Suppressor macrophage (primary cell): ENCODE measurements at places on chromosomes 4 and X.
A peak's percentile ranks its signal among the peaks of the same experiment; 100 is the strongest.

DNA sequence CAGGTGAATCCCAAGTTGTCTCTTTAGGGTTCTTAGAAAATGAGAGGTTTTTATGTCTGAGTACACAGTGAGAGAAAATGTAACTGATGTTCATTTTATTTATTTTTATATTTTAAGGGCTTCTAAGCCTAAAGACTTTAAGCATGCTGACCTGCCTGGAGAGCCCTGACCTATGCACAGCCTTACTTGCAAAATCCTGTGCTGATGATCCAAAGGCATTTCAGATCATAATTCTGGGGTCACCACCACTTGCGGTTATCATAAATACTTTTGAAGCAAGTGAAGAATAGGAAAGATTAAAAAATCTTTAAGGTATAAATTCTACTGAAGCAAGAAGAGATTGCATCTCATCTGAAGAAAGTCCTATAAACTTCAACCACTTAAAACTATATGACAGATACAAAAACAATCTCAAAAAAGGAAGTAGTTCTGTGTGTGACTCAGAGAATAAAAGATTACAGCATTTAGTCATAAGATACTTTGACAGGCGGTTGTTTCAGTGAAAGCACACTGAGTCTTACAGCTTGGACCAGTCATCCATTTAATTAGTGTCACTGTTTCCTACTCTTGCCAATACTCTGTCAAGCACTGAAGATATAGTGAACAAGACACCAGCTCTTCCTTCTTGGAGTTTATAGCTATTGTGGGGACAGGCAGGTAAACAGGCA is 245.2 kb upstream of the DIPK2B start:
- DNase-seq = peak; percentile 27

GRCh38 chr4:16157609-16158503 is 68.4 kb downstream of the TAPT1 start:
- DNase-seq = no peak

GRCh38 chr4:3766785-3767569 is 792 bp downstream of the ADRA2C start:
- no peak for DNase-seq

- no peak for DNase-seq
Observed at GRCh38 chrX:10157032-10157341, 212 bp downstream of the CLCN4 start.

- DNase-seq = no peak
Observed at GRCh38 chrX:85561231-85561630, 181.8 kb upstream of the POF1B start.

DNA sequence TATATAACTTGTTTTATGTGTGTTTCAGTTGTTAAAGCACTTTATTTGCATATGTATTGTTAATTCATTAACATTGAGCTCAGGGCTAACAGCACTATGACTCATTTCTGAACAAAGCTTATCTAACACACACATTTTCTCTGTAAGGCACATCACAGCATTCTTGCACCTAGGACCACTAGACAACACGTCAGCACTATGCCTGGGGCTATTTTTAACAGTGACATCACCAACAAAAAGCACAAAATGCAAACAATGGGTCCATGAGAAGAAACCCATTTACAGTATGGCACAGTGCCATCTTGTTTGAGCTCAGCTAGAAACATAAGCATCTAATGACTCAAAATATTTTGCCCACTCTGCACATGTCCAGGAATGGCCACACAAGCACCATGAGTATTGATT is 124.4 kb downstream of the RELL1 start:
- no peak for DNase-seq

GRCh38 chr4:153204728-153205648 is 745 bp downstream of the TRIM2 start:
- DNase-seq = no peak

- DNase-seq = peak; percentile 40
Observed at GRCh38 chrX:16869393-16870094, 618 bp downstream of the RBBP7 start.

- peak; percentile 3 for DNase-seq
Observed at GRCh38 chrX:140034916-140035315, 69.6 kb upstream of the CXorf66 start.

DNA sequence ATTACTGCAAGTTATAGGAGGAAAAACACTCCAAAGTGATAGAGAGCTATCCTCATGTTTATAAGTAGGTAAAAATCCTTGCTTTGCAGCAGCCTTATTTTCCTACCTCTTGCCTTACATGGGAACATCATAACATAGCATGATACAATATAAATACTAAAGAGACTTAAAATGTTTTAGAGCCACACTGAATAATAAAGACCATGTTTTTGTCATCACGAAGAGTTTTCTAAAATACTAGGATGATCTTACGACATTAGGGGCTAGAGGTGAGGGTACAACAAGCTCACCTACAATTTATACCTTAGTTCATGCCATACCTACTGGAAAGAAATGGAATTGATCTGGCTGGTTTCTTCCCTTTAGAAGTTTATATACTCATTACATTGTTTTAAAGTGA is 184.8 kb downstream of the FBXW7 start:
- DNase-seq = no peak

DNA sequence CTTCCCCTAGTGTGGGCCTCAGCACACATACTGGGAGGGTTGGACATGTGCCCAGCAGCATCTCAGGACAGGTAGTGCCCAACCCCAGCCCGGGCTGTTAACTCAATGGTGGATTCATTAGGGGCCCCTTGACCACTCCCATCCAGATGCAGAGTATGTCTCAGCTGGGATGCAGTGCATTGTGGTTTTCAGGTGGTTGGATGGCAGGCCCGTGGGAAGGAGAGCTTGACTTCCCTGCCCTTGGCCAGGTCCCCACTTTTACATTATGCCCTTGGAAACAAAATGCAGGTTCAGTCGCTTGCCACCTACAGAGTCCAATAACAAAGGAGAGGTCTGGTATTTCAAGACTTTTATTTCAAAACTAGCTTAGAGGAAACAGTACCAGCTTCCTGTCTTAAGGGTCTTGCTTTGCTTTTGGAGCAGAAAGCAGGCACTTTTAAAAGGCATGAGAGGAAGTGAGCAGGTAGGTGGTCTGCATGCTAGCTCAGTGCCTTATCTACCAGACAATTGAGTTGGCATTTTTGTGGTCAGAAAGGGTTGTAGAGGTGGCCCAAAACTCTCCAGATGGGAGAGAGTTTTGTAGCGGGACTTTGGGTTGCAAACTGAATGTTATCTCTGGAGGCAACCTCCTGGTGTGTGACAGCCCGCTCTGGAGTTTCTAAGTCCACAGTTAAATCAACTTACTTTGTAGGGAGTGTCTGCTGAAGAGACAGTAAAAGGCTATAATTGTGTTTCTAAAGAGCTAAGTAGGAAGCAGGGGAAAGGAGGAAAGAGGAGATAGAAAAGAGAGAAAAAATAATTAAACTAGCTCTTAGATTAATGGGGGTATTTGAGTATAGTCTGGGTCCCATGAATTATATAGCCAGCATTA is 171.0 kb downstream of the GALNTL6 start:
- DNase-seq = no peak

- DNase-seq = peak; percentile 23
Observed at GRCh38 chrX:132442691-132443090, 46.1 kb downstream of the MBNL3 start.

DNA sequence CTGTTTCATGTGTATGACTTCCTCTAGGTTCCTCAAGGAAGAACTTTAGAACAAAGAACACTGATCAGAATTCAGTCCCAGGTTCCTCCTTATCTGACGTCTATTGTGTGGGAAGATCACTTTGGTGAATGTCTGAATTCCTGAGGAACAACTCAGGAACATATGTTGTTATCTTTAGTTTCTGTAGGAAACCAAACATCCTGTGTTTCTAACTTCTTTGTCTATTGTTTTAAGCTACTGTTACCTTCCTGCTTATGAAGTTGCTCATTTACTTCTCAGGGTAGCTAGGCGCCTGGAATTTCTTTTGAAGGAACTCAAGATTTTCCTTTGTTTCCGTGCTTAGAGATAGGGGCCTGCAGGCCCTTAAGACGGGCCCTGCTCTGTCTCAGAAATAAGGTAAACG is 46.2 kb downstream of the MAGEB5 start:
- no peak for DNase-seq

- peak; percentile 86 for DNase-seq
Observed at GRCh38 chr4:119212964-119213606, 572 bp downstream of the USP53 start.

DNA sequence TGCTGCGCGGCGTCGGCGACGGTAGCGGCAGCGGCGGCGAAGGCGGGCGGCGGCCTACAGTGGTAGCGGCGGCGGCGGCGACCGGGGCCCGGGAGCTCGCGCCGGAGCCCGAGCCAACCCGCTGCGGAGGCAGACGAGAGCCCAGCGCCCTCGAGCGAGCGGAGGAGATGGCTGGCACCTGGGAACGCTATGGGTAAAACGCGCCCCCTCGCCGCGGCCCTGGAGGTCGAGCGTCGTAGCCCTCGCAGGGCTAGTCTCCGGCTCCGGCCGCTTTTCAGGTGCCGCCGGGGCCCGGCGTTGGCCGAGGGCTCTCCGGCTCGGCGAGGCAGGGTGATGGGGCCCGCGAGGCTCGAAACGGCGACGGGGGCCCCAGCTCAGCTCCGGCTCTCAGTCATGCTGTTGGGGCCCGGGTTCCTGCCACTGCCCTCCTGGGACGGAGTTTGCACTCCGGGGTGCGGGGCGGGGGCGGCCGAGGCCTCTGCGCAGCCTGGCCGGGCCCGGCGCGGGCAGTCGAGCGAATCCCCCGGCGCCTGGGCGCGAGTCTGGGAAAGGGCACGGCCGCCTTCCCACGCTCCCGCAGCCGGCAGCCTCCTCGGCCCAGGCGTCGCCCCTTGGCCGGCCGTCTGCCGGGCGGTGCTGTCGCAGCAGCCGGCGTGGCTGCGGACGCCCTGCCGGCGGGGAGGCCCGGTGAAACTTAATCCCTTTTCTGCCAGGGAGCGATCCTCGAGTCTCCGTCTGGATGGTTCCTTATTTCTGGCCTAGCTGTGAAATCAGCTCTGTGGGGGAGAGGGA is 768 bp downstream of the MID2 start:
- DNase-seq = peak; percentile 66

GRCh38 chr4:8704632-8705031 is 112.1 kb downstream of the CPZ start:
- DNase-seq = no peak

GRCh38 chr4:105181259-105181658 is 34.6 kb downstream of the TET2 start:
- DNase-seq = no peak

GRCh38 chr4:164012396-164013027 is 518.0 kb downstream of the TMA16 start:
- peak; percentile 5 for DNase-seq

GRCh38 chrX:71935476-71935875 is 24.8 kb downstream of the NHSL2 start:
- DNase-seq = no peak

DNA sequence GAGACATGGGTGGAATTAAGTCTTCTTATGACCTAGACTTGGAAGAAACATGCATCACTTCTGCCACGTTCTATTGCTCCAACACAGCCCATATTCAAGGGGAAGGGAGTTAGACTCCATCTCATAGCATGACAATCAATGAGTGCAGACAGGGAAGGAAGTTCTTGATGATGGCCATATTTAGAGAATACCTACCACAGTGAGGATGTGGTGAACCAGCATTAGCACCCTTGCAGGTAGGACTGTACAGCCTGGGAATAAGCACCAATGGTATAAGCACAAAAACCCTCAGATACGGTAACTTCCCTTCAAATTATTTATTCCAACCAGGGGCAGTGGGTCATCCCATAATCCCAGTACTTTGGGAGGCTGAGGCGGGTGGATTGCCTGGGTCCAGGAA is 29.8 kb downstream of the PAGE2 start:
- no peak for DNase-seq

DNA sequence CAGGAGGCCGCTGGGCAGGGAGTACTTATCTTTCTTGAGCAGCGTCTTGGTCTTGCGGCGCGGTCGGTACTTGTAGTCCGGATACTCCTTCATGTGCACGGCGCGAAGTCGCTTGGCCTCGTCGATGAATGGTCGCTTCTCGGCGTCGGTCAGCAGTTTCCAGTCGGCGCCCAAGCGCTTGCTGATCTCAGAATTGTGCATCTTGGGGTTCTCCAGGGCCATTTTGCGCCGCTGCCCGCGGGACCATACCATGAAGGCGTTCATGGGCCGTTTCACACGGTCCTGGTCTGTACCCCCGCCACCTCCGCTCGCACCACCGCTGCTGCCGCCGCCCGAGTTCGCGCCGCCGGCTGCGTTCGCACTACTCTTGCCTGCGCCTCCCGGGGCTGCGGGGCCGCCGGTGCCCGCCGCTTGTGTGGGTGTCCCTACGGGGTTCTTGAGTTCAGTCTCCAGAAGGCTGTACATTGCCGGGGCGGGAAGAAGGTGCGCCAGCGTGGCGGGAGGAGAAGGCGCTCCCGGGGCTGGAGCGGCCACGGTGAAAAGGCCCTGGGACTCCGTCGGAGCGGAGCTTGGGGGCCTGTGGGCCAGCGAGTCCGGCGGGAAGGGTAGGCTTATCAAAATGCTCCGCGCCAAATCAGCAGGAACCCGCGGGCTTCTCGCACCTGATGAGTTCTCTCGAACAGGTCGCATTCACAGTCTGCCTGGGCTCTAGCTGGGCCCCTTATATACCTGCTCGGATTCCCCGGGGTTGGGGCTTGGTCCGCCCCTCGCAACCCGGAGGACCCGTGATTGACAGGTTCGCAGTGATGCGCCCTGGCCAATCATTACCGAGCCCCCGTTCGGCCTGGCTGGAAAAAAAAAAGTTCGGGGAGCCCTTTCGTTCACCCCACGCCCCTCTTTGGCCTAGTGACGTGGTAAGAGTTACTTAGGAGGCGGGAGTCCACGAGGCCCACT is at the start of gene SOX3:
SOX3 (minus strand) TSS at position 699 of the 954 bp plus-strand sequence; CDS start at position 690, 9 bp downstream.
- no peak for DNase-seq

GRCh38 chrX:132199941-132200340 is 19.3 kb downstream of the RAP2C start:
- no peak for DNase-seq

DNA sequence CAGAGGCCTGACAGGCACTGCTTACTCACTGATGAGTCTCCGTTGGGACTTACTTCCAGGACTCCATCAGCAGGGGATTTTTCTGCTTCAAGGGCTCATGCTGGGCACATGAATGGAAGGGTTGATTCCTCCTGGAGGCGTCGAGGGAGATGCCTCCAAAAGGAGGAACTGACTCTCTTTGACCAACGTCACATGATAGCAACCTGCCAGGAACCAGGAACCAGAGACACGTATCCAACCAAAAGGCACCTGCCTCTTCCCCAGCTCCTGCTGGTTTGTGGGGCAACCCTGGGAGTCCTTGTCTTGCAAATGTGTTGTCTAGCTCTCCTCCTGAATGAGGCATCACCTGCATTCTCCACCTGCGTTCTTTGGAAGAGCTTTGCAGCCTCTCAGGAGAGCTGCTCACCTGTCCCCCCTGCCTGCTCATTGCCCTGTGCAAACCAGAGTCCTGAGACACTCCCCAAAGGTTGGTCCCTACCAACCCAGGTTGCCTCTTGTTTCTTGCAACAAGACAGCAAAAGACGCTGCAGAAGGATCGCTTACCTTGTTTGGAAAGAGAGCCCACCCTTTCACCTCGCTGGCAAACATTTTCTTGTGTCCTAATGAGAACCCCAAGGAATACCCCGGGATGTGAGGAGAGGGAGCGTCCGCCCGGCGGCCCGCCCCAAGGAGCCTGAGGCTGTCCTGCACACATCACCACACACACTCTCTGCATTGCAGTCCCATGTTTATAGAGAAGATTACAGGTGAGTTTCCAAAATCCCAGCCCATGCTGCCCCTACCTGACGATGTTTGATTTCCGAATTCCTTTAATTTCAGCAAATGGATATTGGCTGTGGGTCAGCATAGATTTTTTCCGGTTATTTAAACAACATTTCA is 30.5 kb upstream of the SHOX start:
- DNase-seq = no peak

GRCh38 chr4:133157460-133158160 is 8.5 kb downstream of the PCDH10 start:
- no peak for DNase-seq

- no peak for DNase-seq
Observed at GRCh38 chr4:86972997-86973396, 38.2 kb downstream of the AFF1 start.
